ENCODE measurements at places on chromosomes 4 and X. TPM values are rescaled to one million over a fixed set of nuclear protein-coding genes. Genes with fewer than 3 reads are reported as not detected.

SPARCL1 gene
- total RNA-seq: 0.78 TPM

IQCM gene
- total RNA-seq: not detected

- no peaks in the 10 kb centered on the region for H3K27me3 ChIP-seq
- no peaks in the 10 kb centered on the region for H3K36me3 ChIP-seq
- no peak for DNase-seq
- no peaks in the 10 kb centered on the region for H3K4me1 ChIP-seq
Measured at GRCh38 chrX:32571579-32571978, 639.8 kb downstream of the DMD start.

DNA sequence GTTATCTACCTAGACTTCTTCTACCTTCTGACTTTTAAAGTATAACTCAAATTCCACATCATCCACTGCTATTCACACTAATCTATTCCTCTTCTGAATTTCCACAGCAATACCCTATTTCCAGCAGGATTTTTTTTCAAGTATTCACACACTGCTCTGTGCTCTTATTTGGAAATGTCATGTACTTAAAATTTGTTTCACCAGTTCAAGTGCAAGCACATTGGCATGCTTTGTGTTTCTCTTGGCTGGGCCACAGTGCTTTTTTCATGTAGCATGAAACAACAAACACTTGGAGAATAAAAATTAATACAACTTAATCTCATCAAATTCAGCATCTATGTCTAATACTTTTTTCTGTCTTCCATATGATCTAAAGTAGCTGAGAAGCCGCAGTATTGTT is 161.8 kb upstream of the PCDH18 start:
- no peaks in the 10 kb centered on the region for H3K27me3 ChIP-seq
- H3K36me3 ChIP-seq: no peaks in the 10 kb centered on the region
- no peak overlapping the region for H3K27ac ChIP-seq
- no peak for DNase-seq

- H3K36me3 ChIP-seq: no peaks in the 10 kb centered on the region
- no peak overlapping the region for H3K27ac ChIP-seq
- no peak for DNase-seq
- H3K4me3 ChIP-seq: no peak overlapping the region
- H3K4me1 ChIP-seq: peaks cover 14% of the 10 kb centered on the region
Measured at GRCh38 chr4:164871673-164872072, 5.3 kb upstream of the APELA start.

DNA sequence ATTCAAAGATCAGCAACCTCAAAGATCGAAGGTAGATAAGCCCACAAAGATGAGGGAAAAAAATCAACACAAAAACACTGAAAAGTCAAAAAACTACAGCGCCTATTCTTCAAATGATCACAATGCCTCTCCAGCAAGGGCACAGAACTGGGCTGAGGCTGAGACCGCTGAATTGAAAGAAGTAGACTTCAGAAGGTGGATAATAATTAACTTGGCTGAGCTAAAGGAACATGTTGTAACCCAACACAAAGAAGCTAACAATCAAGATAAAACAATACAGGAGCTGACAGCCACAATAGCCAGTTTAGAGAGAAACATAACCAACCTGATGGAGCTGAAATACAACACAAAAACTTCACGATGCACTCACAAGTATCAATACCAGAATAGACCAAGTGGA is 231.1 kb downstream of the STPG2 start:
- no peaks in the 10 kb centered on the region for H3K4me1 ChIP-seq
- no peak overlapping the region for H3K27ac ChIP-seq
- H3K27me3 ChIP-seq: no peaks in the 10 kb centered on the region
- no peak for DNase-seq
- no peaks in the 10 kb centered on the region for H3K36me3 ChIP-seq
